ENCODE measurements at places on chromosomes 6 and 20.

DNA sequence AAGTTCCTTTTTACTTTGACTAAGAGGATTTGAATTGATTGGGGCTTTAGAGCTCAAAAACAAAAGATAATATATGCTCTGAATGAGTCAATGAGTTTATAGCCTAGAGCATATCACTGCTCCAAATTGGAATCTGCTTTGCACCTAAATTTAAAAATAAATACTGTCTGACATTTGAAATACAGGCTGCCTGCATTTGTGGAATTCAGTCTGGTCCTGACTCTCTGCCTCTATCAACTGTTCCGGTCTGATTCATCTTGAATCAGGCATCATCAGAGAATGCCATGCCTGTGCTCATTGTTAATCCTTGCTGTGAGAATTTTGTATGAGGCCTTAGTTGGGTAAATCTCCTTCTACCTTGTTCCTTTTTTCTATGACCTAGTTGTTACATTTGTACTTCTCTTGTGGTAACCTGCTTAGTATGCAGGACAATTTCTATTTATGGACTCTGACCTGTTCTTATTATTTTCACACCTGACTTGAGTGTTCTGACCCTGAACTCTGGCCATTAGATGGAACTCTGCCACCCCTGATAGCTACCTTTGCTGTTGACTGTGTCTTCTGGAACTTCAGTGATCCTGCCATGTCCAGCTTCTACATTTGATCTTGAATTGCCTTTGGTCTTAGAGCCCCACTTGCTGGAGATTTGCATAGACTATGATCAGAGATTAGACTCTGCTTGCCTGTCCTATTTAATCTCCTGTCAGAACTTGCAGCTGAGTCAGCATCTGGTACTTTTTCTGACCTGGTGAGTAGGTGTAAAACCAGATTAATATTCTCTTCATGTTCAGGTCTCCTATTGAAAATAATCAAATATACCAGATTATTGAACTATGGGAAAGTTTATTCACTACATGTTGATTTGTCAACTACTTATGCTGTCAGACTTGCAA, 442.7 kb upstream of the HS3ST5 start:
- DNase-seq = no peak

DNA sequence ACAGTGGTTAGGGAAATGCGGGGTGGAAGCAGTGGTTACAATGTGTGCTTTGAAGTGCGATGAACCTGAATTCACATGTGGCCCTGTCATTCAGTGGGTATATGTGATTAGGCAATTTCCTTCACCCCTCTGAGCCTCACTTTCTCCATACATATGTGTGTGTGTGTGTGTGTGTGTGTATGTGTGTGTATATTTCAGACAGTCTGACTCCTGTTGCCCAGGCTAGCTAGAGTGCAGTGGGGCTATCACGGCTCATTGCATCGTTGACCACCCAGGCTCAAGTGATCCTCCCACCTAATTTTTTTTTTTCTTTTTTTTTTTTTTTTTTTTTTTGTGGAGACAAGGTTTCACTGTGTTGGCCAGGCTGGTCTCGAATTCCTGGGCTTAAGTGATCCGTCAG, 6.3 kb downstream of the PPP1R14C start:
- DNase-seq = no peak

DNA sequence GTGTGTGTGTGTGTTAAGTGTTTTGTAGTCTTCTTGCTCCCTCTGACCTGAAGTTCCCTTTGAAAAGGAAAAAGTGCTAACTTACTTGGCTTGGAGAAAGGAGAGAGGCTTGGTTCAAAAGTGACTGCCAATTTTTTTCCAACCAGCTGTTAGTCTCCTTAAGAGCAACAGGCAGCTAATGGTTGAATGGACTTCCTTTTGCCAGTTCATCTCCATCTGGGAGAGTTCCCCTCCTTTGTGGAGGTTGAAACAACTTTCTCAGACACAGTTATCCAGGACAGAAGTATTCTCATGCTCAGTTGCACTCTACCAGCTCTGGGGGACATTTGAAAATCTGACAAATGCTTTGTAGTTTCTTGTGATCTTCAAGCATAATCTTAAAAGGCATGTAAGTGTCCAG, 4.5 kb downstream of the RIPOR2 start:
- no peak for DNase-seq

DNA sequence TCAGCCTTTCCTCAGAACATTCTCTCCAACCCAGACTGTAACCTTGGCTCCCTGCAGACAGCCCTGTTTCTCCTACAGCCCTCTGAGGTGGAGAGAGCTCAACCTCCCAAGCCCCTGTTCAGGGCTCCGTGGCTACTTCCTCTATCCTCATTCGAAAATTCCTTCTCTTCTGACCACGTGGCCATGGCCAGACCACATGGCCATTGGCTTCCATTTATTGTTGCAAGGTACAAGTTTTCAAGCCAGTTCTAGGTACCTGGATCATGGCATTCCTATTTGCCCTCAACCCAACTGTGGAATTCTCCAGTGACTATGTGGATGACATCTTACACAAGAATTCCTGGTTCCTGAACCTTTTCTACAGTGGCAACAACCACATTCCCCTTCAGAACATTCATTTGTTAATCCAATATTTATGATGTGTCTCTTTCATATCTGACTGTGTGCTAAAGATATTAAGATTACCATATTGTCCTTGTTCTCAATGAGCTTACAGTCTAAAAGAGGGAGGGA, 161.9 kb downstream of the GMPR start:
- no peak for DNase-seq

DNA sequence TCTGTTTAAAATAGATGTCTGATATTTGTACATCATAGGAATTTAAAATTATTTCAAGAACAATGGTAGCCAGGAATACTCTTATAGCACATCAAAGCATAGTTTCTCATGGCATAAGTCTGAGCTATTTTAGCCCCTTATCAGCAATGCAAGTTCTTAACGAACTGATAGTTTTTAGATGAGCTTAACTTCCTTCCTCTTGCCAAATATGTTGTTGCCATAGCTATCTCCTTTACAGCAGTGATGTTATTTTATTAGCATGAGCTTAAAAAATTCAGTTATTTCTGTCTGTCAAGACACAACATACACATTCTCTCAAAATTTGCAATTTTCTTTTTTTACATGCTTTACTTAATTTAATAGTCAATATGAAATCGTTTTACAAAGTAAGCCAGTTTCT, 867.2 kb downstream of the PHF3 start:
- DNase-seq = no peak

DNA sequence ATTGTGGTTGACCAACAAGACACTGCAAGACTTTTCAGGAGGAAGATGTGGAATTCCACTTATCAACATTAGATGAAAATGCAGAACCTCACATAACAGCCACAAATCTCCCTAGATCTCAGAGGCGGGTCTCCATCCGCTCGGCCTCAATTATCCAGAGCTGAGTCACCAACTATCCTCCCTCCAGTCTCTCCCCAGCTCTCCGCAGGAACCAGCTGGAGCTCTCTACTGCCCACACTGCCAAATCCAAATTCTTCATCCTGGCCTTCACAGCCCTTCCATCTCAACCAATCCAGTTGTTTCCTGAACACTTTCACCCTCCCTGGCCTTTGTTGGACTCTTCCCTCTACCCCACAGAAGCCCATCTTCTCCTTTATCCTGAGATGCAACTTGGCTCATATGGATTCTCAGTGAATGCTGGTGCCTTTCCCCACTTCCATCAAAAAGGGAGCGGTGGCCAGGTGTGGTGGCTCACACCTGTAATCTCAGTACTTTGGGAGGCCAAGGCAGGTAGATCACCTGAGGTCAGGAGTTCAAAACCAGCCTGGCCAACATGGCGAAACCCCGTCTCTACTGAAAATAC, 3.5 kb upstream of the TGIF2 start:
- no peak for DNase-seq

GRCh38 chr6:129567374-129567773, 142.6 kb downstream of the ARHGAP18 start:
- DNase-seq = no peak

- DNase-seq = no peak
Observed at GRCh38 chr6:135286962-135287538, 105.9 kb downstream of the MYB start.
